ENCODE measurements at places on chromosomes 6 and 20.

GRCh38 chr20:43375591-43375990 is 82.1 kb upstream of the SRSF6 start:
- no peak for DNase-seq

- DNase-seq: no peak
These were observed 16.9 kb upstream of the ZSCAN16 start for GRCh38 chr6:28107506-28107905.

DNA sequence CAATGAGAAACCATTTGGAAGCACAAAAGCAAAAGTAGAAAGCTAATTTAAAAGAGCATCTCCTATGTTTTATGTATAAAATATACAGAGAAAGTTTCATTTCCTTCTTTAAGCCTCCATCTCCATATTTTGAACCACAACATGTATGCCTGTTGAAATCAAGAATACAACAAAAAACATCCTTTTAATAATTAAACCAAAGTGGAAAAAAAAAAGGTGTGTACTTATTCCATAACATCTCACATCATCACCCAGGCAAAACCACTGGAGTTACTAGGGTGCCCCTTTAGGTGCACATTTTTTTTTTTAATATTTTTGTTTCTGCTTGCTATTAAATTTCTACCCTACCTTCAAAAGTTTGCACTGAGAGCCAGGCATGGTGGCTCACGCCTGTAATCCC is 43.0 kb downstream of the EDN1 start:
- no peak for DNase-seq

DNA sequence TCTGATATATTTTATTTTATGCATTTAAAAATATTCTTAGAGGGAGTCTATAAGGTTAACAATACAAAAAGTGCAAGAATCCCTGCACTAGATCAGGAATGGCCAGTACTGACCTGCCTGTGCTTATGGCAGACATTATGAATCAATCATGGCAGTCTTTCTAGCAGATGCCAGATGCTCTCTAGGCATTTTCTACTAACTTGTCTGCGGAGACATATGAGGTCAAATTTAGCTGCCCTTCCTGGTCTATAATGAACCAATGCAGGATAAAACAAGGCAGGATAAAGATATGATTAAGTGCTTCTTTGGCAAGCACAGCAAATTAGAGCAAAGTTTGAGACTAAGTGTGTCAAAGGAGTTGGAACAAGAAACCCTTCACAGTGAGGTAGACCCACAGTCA is 46.6 kb upstream of the RNF24 start:
- no peak for DNase-seq

- no peak for DNase-seq
These were observed 111.6 kb downstream of the ERMARD start for GRCh38 chr6:169862892-169863525.

DNA sequence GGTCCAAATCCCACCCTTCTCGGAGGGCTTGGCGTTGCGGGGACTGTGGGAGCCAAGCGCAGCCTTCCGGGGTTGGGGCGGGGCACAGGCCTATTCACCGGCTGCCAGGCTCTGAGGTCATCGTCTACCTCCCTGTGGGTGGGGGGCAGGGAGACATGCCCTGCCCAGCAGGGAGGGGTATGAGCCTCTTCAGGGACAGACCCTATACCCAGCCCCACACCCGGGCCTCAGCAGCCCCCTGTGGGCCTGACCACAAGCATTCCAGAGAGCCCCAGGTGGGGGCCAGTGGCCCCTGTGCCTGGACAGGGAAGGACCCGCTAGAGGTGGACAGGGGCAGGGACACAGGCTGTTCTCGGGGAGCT is 11.6 kb downstream of the LAMA5 start:
- DNase-seq: no peak

Measured in hematopoietic multipotent progenitor cell treated with erythropoietin and hydrocortisone succinate and interleukin-3 and kit ligand, for 15 days (in vitro differentiated cells).